Activated CD4-positive, alpha-beta T cell treated with anti-CD3 and anti-CD28 coated beads, Interleukin-2, amount 50 U/mL, for 24 hours (primary cell): ENCODE measurements at places on chromosomes 6 and 20.

GRCh38 chr6:99611148-99611547 lies 4.5 kb downstream of the PRDM13 start:
- DNase-seq = no peak

DNA sequence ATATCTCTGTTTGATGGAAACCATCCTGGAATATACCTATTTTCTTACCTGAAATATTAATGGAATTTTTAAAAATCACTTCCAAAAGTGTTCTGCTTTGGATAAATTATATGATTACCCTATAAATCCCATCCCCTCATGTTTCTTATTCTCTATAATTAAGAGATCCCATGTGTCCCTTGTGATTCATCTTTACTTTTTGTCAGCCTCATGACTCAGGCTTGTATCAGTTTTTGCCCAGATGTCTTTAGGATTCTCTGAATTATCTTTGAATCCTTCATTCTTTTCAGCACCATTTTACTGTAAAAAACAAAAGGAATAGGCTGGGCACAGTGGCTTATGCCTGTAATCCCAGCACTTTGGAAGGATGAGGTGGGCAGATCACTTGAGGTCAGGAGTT lies 804.5 kb upstream of the CITED2 start:
- DNase-seq = no peak

DNA sequence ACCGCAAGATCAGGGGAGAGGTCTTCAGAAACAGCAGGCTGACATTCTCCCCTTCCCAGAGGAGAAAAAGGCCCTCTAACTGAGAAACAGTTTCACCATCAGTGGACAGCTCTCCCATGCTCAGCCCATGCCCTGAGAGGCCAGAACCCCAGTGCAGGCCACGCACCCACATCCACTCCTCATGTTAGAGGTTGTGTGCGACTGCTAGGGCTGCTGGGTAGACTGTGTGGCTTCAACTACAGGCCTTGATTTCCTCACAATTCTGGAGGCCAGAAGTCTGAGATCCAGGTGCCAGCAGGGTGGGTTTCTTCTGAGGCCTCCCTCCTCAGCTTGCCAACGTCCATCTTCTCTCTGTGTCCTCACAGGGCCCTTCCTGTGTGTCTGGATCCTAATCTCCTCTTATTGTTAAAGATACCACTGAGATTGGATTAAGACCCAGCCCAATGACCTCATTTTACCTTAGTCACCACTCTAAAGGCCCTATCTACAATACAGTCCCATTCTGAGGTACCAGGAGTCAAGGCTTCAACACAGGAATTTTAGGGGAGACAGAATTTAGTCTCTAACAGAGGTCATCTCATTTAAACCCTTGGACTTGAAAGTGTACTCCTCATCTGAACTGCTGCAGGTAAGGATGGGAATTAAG lies 67.7 kb upstream of the CD93 start:
- no peak for DNase-seq

- DNase-seq = no peak
These were observed 33.8 kb downstream of the RANBP9 start for GRCh38 chr6:13677878-13678254.

GRCh38 chr20:59231124-59231804 lies 67.6 kb downstream of the ZNF831 start:
- no peak for DNase-seq

- no peak for DNase-seq
These were observed 41.0 kb downstream of the ZMYND8 start for GRCh38 chr20:47315339-47316056.

DNA sequence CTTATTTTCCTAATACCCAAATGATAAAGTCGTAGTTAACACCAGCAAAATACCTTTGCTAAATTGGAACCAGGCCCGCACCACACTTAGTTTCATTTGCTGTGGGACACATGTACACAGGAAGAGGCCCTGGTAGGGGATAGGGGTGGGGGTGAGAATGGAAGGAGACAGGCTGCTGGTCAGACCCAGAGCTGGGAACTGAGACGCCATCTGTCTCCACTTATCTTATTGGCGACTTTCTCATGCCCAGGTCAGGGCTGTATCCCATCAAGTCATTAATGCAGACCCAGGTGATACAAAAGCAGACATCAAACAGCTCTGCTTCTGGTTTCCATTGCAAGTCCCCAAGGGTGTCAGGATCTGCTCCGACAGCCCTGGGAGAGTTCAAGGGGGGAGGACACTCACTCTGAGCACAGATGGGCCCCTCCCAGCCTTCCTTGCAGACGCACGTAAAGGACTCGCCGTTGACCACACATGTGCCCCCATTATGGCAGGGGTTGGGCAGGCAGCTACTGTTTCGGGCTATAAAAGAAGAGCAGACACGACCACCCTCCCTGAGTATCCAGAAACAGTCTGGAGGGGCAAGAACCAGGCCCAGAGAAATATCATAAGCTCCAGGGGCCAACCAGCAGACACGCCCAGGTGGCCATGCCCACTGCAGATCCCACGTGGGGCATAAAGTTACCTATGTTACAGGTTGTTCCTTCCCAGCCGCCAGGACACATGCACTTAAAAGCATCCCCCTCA lies 29.2 kb downstream of the JAG1 start:
- no peak for DNase-seq

DNA sequence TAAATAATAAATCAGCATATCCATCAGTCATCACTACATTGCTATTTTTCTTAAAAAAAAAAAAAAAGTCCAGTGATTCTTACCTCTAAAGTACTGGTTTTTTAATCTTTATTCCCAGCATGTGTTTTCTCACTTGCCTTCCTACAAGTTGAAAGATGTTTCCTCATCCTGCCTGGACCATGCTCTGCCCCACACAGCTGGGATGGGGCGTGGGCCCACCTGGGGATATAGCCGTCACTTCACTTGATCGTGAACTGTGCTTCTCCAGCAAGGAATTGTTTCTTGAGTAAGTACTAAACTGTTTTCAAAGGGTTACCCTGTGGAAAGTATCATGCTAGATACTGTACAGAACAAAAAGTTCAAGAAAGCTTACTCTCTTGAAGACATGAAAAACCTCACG lies 212.6 kb upstream of the HTR1E start:
- no peak for DNase-seq

- DNase-seq = no peak
These were observed 41.0 kb upstream of the TMEM217 start for GRCh38 chr6:37298958-37299357.

DNA sequence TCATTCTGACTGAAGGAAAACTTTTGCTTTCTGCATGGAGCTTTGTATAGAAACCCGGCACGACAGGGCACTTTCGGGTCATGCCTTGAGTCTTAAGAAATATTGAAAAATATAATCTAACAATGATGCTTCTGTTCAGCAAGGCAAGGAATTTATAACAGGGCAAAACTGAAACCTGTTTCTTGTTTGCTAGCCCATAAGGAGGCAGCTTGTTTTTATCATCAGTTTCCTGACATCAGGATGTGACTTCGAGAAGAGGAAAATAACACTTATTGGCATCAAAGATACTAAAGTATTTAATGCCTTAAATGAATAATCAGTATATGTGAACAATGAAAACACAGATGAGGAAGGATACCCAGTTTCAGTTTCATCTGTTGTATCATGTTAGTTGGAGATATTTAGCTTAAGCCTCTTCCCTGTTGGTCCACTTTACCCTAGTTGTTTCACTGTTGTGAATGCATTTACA lies 146.5 kb downstream of the CDKAL1 start:
- DNase-seq = no peak

DNA sequence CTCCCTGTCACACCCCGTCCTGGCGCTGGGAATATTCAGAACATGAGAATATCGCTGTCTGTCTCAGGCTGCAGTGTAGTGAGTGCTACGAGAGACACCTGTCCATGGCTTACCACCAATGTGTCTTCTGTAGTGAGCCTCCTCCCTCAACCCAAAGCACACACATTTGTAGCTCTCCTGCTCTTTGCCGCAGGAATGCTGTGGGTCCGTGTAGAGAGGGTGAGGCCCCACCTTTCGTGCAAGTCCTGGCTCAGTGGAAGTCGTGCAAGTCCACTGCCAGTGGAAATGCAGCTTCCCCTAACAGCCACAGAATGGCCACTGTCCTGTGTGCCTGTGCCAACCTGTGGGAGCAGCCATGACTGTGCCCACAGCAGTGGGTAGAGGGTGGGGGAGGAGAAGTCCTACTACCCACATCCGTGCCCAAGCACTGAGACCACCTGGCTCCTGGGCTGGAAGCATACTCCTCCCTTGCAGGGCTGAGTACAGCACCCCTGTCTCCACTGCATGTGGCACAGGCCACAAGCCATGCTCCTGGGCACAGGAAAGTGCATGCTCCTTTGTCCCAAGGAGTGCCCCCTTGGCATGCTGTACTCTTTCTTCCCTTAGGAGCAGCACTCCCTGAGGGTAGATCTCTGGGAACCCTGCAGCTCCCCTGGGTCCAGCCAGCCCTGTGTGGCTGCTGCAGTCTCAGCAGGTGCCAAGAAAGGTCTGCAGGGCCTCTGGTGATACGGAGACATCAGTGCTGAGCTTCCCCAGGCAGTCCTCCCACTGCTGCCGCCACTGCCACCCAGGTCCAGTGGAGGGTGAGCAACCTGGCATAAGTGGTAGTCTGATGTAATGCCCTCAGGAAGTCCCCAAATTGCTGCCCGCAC lies 28.0 kb downstream of the IGF2R start:
- no peak for DNase-seq

- DNase-seq = no peak
These were observed 606.5 kb upstream of the NOX3 start for GRCh38 chr6:156062091-156062563.

- no peak for DNase-seq
These were observed 290.0 kb upstream of the JAG1 start for GRCh38 chr20:10963717-10964266.

DNA sequence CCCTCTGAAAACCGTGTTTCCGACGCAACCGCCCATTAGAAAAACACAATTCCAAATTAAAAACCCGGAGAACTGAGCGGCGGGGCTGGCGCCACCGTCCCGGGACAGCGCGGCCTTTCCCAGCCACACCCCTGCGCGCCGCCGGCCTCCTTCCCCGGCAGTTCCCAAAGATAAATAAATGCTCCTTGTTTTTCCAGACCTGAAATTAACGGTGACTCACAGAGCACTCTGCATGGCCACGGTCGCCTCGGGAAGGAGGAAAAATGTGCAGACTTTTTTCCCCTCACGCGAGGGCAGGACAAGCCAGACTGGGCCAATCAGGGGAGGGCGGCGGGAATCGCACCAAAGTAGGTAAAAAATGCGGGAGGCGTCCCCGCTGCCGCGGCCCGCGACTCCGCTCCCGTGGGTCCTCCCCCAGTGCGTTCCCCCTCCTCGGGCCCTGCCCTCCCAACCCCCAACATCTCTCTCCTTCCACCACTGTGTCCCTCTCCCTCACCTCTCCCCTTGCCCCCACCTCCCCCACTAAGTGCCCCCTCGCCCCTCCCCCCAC lies 828 bp upstream of the DSTN start:
- no peak for DNase-seq

GRCh38 chr6:133953634-133954415 lies 801 bp downstream of the TBPL1 start:
- DNase-seq = no peak

DNA sequence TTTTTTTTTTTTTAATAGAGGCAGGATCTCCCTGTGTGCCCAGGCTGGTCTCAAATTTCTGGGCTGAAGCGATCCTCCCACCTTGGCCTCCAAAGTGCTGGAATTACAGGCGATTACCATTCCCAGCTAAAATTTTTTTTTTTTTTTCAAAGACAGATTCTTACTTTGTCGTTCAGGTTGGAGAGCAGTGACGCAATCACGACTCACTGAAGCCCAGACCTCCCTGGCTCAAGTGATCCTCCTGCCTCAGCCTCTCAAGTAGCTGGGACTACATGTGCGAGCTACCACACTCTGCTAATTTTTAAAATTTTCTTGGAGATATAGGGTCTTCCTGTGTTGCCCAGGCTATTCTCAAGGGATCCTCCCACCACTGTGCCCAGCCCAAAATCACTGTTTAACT lies 58.0 kb upstream of the MYO6 start:
- no peak for DNase-seq

DNA sequence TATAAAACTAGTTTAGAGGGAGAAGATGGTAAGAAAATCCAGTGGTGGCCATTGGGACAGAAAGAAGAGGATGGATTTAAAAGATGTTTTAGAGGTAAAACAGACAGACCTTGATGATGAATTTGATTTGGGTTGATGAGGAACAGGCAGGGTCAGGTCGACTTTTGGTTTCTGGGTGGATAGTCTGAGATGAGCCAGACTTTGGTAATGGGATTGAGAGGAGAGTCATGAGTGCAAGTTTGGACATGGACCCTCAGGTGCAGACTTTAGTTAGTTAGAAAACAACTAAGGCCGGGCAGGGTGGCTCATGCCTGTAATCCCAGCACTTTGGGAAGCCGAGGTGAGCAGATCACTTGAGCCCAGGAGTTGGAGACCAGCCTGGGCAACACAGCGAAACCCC lies 257.9 kb downstream of the MAFB start:
- no peak for DNase-seq

DNA sequence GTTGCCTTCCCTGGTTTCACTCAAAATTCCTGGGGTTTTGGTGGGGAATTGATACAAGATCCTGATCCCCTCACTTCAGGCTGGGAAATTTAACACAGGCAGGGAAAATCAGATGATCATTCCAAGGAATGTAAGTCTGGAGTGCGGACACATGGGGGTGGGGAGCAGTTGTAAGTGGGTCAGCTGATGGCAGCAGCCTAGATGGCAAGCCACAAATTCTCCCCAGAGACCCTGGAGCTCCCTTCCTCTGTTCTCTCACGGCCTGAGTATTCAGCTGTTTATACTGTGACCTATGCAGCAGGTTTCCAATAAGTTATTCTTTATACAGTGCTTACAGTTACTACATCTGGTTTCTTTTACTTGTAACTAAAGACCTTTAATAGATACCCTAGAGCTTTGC lies 144.9 kb downstream of the SH3BGRL2 start:
- DNase-seq = no peak

DNA sequence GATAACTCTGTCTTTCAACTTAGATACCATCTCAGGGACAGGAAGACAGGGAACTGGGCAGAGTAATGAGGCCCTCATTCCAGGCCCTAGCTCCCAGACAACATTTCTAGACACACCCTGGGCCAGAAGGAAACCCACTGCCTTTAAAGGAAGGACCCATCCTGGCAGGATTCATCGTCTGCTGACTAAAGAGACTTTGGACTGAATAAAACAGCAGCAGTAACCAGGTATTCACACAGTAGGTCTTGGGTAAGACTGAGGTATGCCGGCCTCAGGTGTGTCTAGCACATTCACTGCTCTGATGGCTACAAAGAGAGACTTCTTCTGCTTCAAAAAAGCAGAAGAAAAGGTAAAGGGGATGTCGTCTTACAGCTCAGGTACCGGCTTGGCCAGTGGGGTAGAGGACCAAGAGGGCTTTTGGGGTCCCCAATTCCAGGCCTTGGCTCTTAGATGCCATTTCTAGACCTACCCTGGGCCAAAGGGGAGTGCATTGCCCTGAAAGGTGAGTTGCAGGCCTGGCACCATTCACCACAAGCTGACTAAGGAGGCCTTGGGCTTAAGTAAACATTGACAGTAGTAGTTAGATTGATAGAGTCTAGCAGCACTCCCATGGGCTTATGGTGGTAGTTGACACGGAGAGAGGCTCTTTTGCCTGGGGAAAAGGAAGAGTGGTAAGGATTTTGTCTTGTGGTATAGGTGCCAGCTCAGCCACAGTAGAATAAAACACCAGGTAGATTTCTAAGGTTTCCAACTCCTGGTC lies 13.4 kb downstream of the SNX14 start:
- DNase-seq = no peak

- no peak for DNase-seq
These were observed 31.9 kb downstream of the PNPLA1 start for GRCh38 chr6:36301781-36302180.
